ENCODE measurements at places on chromosomes 6 and 20.

- no peak for DNase-seq
Measured at GRCh38 chr6:24233813-24234442, 107.9 kb downstream of the NRSN1 start.

DNA sequence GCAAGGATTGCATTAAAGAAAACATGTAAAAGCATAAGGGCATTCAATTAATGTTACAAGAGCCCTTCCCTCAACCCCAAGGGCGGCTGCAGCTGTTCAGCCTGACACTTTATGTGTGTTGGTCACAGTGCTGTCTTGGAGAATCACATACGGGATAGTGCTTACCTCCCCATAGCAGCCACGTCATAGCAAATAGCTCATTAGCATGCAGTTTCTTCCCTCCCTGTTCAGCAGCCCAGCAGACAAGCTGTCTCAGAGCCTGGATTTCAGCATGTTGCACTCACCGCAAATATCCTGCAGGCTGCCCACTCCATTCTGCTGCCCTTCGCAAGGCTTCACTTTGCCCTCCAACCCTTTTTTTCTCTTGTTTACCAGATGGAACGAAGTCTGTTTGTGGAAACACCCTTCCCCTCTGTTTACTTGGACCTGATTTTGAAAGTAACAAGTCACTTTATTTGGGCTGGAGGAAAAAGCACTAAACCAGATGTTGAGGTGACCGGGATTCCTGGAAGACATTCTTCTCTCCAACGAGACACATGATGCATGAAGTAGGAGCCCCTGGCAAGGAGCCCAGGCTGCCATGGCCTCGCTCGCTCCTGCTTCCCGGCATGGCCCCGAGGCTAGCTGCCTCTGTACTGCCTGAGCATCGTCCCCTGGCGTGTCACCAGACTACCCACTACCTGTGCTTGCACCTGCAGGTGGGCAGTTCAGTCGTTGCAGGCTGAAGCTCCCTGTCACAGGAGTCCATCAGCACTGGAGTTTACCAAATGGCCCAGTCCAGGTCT is 151.6 kb upstream of the GMDS start:
- DNase-seq = no peak

DNA sequence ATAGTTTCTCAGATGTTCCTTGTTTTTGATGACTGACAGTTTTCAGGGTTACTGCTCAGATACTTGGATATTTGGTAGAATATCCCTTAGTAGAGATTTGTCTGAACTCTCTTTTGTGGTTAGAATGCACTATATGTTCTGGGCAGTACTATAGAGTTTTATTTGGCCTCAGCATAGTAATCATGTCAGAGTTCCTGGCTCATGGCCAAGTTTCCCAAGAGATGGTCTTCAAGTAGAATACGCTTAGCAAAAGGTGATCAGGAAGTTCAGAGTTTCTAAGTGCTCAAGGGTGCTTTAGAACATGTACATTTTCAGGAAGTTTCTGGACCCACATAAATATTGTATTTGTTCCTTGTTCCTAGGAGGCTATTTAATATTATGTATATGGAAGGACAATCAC is 1209.7 kb upstream of the GJE1 start:
- no peak for DNase-seq

DNA sequence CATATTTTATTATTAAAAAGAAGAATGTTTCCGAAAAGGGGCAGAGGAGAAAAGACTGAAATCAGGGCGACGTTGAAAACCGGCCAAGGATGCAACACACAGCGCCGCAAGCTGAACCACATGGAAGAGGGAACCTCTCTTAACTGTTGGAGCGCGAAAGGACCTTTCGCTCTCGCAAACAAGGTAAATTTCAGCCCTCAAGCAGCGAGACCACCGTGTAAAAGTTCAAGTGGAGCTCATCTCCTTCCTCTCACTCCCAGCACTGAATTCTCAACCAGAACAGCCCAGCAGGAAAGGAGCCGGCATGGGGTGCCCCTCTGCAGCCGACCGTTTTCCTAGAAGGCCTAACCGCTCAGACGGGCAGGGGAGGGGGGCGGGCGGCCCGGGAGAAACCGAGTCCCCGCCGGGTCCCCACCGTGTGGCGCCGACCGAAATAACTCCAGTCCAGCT is 621 bp downstream of the GPR63 start:
- DNase-seq = no peak

Measured in cerebellum (tissue), 4 donors.